A549 treated with RU486 at 1 μM for 4 hours (cell line): ENCODE measurements at places on chromosomes 6 and 20. TPM values are rescaled to one million over a fixed set of nuclear protein-coding genes. Genes with fewer than 3 reads are reported as not detected.

The WFDC12 gene
- not detected in 5 replicates for total RNA-seq

The OSTM1 gene
- total RNA-seq: 10.0 to 28.7 TPM (median 21.3 TPM) in 5 replicates

The GSTA2 gene
- total RNA-seq: not detected in 5 replicates

The FRMD1 gene
- total RNA-seq: 0.01 to 0.12 TPM (median 0.06 TPM) in 3 of 5 replicates, not detected in the others

The CPXM1 gene
- total RNA-seq: not detected in 5 replicates

The SLC16A10 gene
- total RNA-seq: 0.30 to 0.51 TPM (median 0.38 TPM) in 5 replicates

The C6orf15 gene
- total RNA-seq: not detected in 5 replicates

The LAMA2 gene
- 0.26 to 1.5 TPM (median 0.57 TPM) in 5 replicates for total RNA-seq

The RBM12 gene
- 71.1 to 88.6 TPM (median 84.2 TPM) in 5 replicates for total RNA-seq
